ENCODE measurements at places on chromosomes 5 and 9.

DNA sequence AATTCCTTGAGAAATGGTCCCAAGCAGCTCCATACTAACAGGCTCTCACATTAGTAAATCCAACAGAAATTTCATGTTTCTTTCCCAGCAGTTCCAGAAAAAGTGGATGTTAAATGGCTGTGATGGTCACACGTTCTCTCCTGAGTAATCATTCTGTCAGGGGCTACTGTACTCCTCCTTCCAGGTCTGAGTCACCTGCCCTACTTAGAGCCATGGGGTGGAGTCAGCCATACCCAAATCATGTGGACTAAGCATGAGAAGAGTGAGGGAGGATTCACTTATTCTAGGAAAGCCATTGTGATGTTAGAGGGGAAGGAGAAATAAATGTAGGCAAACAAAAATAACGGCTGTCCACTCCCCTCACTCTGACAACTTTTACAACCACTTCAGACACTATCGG lies 547.2 kb downstream of the CSNK1G3 start:
- no peak for DNase-seq

GRCh38 chr5:57346328-57346727 lies 136.3 kb downstream of the ACTBL2 start:
- DNase-seq, result no peak

GRCh38 chr5:132427281-132428146 lies 58.0 kb downstream of the SLC22A5 start:
- DNase-seq, result no peak

- DNase-seq, result no peak
Measured at GRCh38 chr9:81729135-81729534, 39.8 kb upstream of the TLE1 start.

GRCh38 chr5:123297866-123298265 lies 125.3 kb downstream of the CEP120 start:
- no peak for DNase-seq

DNA sequence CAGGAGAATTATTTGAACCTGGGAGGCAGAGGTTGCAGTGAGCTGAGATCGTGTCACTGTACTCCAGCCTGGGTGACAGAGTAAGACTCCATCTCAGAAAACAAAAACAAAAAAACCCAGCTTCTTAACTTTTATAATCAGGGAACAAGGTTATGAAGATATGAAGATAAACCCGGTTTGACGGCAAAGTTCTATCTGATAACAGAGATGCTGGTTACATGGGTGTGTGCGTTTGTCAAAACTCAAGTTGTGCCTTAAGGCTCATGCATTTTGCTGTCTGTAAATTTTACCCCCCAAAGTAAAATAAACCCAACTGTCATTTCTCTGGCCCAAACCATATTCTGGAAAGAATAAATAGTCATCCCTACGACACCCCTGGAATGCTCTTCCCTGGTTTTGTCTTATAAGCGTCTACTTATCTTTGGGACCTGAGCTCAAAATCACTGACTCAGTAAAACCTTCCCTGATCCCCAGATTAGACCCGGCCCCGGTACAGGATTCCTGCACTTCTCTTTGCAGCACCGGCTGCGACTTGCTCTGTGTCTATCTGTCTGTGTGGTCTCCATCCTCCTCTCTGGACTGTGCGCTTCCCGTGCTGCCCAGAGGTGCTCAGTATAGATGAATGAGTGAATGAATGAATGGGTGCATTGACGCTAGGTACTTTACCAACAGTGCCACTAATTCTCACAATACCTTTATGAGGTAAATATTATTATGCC lies 172.2 kb downstream of the DAB2IP start:
- no peak for DNase-seq

DNA sequence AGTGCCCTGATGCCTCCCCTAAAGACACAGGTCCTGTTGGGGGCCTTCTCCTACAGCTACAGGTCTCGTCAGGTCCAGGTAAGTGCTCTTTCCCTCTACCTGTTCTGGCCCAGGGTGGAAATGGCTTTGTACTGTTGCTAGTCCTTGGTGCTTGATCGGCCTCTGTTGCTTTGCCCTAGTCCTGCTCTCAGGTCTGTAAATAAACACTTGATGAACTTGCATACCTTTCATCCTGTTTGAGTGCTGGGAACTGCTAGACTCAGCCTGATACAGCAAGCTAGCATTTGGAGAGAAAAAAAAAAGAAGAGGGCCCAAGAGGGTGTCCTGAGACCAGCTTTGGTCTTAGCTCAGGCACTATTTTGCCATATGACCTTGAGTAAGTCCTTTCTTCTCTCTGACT lies 21.8 kb upstream of the ZNF618 start:
- no peak for DNase-seq

DNA sequence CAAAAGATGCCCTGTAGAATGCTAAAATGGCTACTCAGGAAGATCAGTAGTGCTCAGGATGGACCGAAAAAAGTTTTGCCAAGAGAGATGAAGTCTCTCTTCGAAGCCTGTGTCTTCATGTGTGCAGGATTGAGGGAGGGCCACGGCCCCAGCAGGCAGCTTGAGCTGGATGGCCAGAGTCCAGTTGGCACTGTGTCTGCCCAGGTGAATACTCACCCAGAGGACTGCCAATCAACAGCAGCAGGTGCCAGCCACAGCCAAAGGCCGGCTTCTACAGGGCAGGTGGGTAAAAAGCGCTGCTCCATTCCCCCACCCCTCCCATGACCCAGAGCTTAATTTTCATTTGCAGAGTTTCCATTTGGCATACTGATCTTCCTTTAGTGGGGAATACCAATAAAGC lies 287.9 kb upstream of the ZNF608 start:
- no peak for DNase-seq

- DNase-seq, result no peak
Measured at GRCh38 chr5:68395926-68396511, 180.5 kb downstream of the PIK3R1 start.

DNA sequence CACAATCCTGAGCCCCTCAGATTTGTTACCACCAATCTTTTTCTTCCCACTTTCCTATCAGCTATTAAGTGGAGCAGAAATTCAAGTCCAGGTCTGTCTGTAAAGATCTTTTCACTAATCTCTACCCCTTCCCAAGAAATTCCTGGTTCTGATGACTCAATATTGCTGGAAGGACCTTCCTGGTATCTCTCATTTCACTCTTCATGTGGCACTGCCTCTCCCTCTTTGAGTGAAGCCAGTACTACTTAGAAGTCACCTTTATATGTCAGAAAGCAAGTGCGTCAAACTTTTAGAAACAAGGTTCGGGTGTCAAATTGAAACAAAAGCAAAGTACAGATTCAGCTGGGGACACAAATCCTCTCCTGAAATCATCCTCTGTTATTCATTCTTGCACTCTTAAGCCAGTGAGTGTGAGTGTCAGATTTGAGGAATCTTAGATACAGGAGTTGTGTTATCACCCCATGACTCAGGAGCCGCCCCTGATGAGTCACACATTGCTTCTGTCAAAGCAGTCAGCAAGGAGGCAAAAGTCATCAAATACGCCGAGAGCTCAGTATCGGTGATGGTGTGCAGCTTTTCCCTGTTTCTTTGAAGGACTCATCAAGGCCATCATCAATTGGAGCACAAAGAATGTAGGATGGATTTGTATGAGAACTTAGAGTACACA lies 313.0 kb downstream of the CETN3 start:
- DNase-seq, result peak; percentile 6

DNA sequence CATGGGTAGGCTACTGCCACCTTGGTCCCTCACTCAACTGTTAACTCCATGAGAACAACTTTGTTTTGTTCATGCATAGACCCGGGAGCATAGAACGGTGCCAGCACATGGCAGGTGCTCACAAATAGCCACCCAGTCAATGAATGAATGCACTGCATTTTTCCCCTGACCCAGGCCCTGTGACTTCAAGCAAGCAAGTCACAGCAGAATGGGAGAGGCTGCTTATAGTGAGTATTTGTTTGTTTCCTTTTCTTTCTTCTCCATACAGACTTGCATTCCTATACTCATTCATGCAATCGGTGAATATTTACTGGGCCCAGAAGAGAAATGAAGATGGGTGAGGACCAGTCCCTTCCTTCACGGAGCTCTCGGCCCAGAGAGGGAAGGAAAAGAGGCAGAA lies 62.0 kb downstream of the SHB start:
- no peak for DNase-seq

DNA sequence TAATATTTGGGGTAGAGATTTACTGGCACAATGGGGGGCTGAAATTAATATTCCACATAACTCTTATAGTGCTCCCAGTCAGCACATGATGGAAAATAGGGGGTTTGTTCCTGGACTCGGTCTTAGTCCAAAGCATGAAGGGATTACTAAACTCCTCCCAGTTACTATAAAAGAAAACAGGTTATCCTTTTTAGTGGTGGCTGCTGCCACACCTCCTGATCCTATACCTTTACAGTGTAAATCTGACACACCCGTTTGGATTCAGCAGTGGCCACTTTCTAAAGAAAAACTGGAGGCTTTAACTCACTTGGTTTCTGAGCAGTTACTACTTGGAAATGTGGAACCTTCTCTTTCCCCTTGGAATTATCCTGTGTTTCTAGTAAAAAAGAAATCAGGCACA lies 572.9 kb upstream of the PTGER4 start:
- DNase-seq, result no peak

- DNase-seq, result peak; percentile 48
Measured at GRCh38 chr5:94524841-94525697, 93.3 kb downstream of the KIAA0825 start.

GRCh38 chr5:68711293-68712200 lies 382.3 kb upstream of the SLC30A5 start:
- DNase-seq, result no peak

DNA sequence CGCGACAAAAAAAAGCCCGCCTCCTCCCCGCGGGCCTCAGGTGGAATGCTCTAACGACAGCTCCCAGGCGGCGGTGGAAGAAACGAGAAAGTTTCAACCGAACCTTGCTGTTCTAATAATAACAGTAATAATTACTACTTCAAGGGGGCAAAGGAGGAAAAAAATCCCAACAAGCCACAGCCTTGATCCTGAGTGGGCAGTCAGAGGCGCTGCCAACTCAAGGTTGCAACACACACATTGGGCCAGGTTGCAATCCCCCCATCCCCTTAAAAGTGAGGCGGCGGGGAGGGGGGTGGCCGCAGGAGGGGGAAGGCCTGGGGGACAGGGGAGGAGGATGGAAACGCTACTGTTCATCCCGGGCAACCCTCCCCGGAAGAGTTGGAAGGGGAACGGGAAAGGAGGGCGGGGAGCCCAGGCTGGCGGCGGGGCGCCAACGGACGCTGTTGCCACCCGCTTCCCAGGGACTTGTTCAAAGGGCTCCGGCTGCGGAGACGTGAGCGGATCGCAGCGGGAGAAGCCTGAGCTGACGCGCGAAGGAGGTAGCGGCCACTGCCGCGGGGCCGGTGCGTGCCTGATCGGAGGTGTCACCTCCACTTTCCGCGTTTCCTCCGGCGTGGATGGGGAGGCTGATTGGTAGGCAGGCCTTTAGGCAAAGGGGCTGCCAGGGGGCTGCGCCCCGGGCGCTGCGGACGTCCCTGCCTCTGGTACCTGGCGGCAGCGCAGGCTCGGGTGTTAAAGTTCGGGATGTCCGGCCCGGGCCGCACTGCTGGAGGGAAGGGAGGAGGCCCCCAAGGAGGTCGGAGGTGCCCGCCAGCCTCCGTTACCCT lies 647 bp downstream of the SMARCA2 start:
- DNase-seq, result peak; percentile 33

- no peak for DNase-seq
Measured at GRCh38 chr5:53475320-53475719, 5.1 kb upstream of the FST start.

GRCh38 chr5:52804387-52804791 lies 16.7 kb downstream of the ITGA1 start:
- DNase-seq, result no peak

- no peak for DNase-seq
Measured at GRCh38 chr5:169663537-169663936, 26.5 kb downstream of the DOCK2 start.

GRCh38 chr9:20376731-20377375 lies 245.4 kb downstream of the MLLT3 start:
- DNase-seq, result no peak

DNA sequence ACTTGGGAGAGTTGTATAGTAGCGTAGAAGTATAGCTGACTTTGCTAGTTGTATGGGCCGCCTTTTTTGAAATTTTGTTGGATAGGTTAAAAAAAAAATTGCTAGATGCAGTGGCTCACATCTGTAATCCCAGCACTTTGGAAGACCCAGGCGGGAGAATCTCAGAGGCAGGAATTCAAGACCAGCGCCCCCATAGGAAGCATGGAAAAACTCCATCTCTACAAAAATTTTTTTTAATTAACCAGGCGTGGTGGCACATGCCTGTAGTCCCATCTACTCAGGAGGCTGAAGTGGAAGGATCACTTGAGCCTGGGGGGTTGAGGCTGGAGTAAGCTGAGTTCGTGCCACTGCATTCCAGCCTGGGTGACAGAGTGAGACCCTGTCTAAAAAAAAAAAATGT lies 59.2 kb downstream of the SMC5 start:
- DNase-seq, result peak; percentile 6

GRCh38 chr5:172919525-172920446 lies 39.4 kb upstream of the RPL26L1 start:
- DNase-seq, result no peak

GRCh38 chr9:114908805-114909448 lies 21.5 kb downstream of the TNFSF8 start:
- DNase-seq, result no peak

DNA sequence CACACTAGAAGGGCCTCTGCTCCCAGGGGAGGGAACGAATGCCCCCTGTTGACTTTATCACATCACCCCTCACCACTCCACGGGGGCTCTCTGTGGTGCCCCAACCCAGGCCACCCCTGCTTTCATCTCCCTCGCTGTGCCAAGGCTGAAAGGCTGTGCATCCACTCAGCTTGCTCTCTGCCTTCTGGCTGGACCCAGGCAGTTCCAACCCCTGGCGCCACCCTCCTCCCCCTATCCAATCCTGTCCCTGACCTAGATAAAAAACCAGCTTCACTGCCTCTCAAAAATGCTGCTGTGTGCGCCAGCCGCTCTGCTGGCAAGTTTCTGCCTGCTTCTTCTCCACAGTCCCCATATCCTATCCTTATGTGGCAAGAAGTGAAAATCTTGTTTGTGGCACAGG lies 22.4 kb upstream of the CORO2A start:
- DNase-seq, result no peak

DNA sequence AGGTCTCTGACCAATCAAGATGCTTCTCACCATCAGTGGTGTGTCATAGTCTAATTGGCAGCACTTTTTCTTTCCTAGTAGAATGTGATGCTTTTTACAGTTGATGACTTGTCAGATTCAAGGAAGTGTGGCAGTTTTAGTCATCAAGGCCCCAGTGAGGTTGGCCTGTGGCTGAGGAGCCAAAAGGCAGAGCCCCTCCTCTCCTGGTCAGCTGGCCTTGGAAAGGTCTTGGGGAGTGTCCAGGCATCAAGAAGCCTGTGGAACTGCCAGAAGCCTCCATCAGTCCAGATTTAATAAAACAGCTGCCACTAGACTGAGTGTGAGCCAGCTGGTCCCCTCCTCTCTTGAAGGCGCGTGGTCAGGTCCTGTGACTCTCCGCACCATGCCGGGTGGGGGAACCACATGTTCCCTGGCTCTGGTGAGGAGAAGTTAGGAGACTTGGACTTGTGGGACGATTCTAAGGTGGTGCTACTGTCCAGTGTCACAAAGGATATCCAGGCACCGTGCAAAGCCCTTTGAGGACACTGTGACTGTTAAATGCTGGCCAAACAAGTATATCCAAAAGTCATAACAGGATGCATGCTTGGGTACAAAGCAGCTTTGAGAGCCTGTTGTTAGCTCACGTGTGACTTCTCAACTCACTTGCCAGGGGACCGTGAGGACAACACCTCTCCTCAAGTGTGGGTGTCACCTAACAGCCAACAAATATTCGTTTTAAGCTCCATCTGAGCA lies 6.1 kb upstream of the ANGPTL2 start:
- no peak for DNase-seq

Measured in ACHN (cell line).